ENCODE measurements at places on chromosomes 11 and 22. TPM values are rescaled to one million over a fixed set of nuclear protein-coding genes. Genes with fewer than 3 reads are reported as not detected.
A peak's percentile ranks its signal among the peaks of the same experiment; 100 is the strongest.

Gene MAJIN
- not detected for total RNA-seq

Gene CNTF
- 1.4 TPM for total RNA-seq

Gene NDUFS3
- total RNA-seq = 88.7 TPM

Gene MS4A7
- not detected for total RNA-seq

Gene GAL
- 26.3 TPM for total RNA-seq

Gene SHISAL1
- total RNA-seq = 0.26 TPM

Gene THOC5
- total RNA-seq = 85.0 TPM

Gene CELSR1
- 38.5 TPM for total RNA-seq

Gene SAA2
- total RNA-seq = not detected

Gene PLEKHA7
- 3.2 TPM for total RNA-seq

Gene ANKRD49
- total RNA-seq = 10.3 TPM

- no peak for DNase-seq
- no peak overlapping the region for H3K4me3 ChIP-seq
- peaks cover 16% of the 10 kb centered on the region for H3K4me1 ChIP-seq
- no peak overlapping the region for H3K27ac ChIP-seq
- H3K36me3 ChIP-seq = no peaks in the 10 kb centered on the region
These were observed 164.6 kb downstream of the ARHGAP42 start for GRCh38 chr11:100851584-100852152.

- no peak overlapping the region for H3K27ac ChIP-seq
- H3K27me3 ChIP-seq = peaks cover 12% of the 10 kb centered on the region
- DNase-seq = no peak
- H3K36me3 ChIP-seq = no peaks in the 10 kb centered on the region
These were observed 270.8 kb upstream of the SESN3 start for GRCh38 chr11:95501761-95502266.

- no peaks in the 10 kb centered on the region for H3K27me3 ChIP-seq
- peak overlapping the region; percentile 45 for H3K27ac ChIP-seq
- H3K4me1 ChIP-seq = peaks cover 29% of the 10 kb centered on the region
- no peak overlapping the region for H3K4me3 ChIP-seq
These were observed 23.5 kb downstream of the FZD4 start for GRCh38 chr11:86931548-86932258.

DNA sequence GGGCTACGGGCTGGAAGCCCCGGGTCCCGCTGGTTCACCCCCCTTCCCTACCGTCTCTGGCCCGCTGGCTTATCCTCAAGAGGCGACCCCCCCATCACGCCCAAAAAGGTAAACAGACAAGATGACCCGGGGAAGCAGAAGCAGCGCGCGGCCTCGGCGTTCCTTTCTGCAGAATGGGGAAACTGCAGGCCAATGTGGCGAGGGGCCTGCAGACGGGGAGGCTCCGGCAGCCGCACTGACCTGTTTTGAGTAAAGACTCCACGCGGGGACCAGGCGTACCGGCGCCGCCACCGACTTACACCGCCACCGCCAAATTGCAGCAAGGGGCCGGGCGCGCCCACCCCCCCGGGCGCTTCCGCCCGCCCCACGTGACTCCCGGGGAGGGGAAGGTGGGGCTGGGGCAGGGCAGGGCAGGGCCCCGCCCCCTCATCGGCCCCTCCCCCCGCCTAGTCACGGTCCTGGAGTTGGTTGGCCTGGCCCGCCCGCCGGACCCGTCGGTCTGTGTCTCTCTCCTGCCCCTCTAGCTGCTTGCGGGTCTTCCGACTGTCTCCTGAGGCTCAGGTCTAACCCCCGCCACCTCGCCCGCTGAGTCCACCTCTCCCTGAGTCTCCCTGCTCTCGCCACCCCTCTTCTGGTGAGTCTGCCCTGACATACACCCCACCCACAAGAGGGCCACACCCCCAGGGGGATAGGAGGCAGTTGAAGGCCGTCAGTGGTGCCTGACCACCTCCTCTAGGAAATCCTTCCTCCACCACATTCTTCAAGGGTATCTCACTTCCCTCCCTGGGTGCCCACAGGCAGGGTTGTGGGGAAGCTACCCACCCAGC is at the start of gene ARAP1:
TSS of gene ARAP1 (minus strand) at position 321 of the 827 bp plus-strand sequence. CDS start 25,280 bp downstream, outside the sequence.
- H3K36me3 ChIP-seq = no peaks in the 10 kb centered on the region
- peak within 1 kb of the TSS; percentile 65 for H3K4me3 ChIP-seq
- peaks cover 19% of the 10 kb centered on the region for H3K4me1 ChIP-seq
- H3K27ac ChIP-seq = peak within 1 kb of the TSS; percentile 67
- DNase-seq = peak; percentile 72

- no peak overlapping the region for H3K4me3 ChIP-seq
- H3K4me1 ChIP-seq = peaks cover 23% of the 10 kb centered on the region
- no peaks in the 10 kb centered on the region for H3K36me3 ChIP-seq
- DNase-seq = no peak
- no peak overlapping the region for H3K27ac ChIP-seq
- no peaks in the 10 kb centered on the region for H3K27me3 ChIP-seq
These were observed 55.8 kb downstream of the C11orf58 start for GRCh38 chr11:16794047-16794818.

DNA sequence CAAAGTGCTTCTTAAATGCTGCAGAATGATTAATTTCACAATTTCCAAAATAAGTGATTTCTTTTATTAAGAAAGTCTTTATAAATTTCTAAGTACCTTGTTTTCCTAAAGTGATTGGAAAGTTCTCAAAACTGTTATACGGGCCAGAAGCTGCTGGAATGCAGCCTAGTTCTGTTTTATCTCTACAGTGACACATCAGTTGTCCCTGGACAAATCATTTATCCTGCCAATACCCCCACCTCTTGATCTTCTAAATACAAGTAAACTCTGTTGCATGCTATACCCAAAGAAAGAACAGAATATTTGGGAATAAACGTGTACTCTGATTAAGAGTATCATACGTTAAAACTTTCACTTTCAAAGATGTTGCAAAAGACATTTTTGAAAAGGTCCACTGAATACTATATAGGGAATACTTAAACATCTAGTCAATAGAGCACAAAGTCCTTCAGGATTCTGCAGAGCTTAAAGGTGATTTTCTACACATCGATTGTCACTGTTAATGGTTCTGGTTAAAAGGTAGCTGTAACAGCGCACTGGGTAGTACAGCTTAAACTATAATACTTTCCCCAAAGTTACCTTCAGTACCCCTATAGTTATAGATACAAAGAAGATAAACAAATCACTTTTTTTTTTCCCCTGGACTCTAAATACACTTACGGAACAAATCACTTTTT is 92.1 kb upstream of the APOA1 start:
- no peak overlapping the region for H3K4me3 ChIP-seq
- DNase-seq = peak; percentile 21
- H3K4me1 ChIP-seq = peaks cover 3% of the 10 kb centered on the region
- no peaks in the 10 kb centered on the region for H3K36me3 ChIP-seq
- no peaks in the 10 kb centered on the region for H3K27me3 ChIP-seq

GRCh38 chr11:2382936-2383851 is 6.1 kb downstream of the CD81 start:
- H3K27ac ChIP-seq = peak overlapping the region; percentile 56
- peaks cover 49% of the 10 kb centered on the region for H3K4me1 ChIP-seq
- H3K27me3 ChIP-seq = no peaks in the 10 kb centered on the region
- no peak overlapping the region for H3K4me3 ChIP-seq

DNA sequence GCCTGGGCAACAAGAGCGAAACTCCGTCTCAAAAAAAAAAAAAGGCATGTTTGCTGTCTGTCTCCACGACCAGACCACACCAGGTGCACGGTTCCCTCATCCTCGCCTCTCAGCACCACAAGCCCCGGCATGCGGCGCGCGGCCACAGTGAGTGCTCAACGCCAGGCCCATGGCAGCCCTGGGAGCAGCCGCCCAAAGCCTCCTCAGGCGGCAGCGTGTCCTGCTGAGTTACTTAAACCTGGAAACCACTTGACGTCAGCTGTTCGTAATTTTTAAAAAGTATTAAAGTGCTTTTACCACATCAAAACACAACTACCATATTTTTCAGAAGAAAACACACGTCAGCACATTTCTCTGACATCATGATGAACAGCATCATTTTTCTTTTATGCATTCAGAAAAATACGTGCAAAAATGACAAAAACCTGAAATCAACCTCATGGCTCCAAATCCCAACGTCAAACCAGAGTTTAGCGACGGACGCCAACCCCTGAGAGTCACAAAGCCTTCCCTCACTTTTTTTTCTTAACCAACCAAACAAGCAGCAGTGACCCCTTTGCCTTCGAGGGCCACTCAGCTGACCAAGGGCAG is 2.1 kb downstream of the DEAF1 start:
- no peaks in the 10 kb centered on the region for H3K36me3 ChIP-seq
- H3K4me3 ChIP-seq = peak overlapping the region; percentile 34
- peaks cover 33% of the 10 kb centered on the region for H3K4me1 ChIP-seq
- H3K27ac ChIP-seq = no peak overlapping the region
- H3K27me3 ChIP-seq = no peaks in the 10 kb centered on the region
- no peak for DNase-seq

DNA sequence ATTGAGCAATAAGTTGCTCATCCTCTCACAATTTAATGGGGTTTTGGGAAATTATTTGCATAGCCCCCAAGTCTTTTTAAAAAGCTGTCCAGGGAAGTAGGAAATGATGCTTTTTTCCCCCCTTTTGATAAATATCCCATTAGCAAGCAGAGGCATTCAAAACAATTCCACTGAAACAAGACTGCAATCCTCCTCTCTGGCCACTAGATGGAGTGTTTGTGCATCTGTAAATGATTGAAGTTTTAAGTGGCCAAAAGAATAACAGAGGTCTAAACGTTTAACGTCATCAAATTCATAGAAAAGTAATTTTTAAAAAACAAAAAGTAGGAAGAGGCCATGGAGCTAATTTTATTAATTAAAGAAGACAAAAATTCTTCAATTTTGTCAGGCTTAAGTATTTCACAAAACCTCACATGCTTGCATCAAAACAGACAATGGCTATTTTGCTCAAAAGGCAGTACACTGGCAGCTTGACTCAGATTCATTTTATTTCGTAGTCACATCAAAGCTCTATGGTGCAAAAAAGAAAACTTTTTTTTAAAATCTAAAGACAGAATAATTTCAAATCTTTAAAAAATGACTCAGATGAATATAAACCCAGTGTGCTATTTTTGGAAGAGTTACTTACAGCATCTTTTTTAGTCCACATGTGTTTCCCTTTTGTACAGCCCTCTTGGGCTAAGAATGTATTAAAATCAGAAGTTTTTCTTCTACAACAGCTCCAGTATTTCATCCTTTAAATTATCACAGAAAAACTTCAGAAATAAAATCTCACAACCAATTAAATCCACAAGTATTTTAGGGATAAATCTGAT is 17.8 kb downstream of the CHORDC1 start:
- peaks cover 34% of the 10 kb centered on the region for H3K36me3 ChIP-seq
- H3K27me3 ChIP-seq = no peaks in the 10 kb centered on the region
- H3K27ac ChIP-seq = no peak overlapping the region
- no peaks in the 10 kb centered on the region for H3K4me1 ChIP-seq
- H3K4me3 ChIP-seq = no peak overlapping the region
- DNase-seq = peak; percentile 39

DNA sequence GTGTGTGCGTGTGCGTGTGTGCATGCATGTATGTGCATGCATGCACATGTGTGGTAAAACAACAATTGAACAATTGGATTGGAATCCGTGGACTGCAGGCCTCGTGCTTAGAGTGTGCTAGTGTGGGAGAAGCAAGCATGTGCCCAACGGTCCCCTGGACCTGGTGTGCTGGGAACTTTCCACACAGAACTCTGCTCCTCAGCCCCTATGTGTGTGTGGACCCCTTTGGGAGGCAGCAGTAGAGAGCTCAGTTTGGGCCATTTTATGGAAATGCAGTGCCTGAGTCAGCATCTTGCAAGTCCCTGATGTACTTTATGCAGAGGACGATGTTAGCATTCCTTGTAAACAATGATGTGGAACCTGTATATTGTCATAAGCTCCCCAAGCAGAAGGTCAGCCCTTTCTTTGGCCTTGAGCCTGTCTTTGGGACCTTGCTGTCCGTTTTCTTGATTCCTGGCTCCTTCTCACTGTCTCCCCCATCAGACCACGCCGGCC is 167.3 kb downstream of the TBC1D22A start:
- no peak for DNase-seq
- H3K27me3 ChIP-seq = no peaks in the 10 kb centered on the region
- H3K36me3 ChIP-seq = no peaks in the 10 kb centered on the region

DNA sequence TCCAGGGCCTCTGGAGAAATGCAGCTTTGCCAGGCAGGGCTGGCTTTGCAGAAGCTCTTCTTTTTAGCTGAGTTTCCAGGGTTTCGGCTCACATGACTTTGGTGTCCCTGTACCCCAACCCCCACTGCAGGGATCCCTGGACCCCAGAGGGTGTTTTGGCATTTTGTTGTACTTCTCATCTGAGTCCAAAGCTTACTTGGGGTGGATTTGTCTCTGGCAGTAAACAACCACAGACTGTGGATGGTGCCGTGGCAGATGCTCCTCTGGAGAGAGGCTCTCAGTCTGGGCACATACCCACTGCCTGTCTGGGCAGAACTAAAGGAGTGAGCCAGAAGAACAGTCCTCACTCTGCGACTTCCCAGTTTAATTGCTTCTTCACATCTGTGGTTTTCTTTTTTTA is 49.6 kb downstream of the COMMD9 start:
- no peak overlapping the region for H3K27ac ChIP-seq
- no peaks in the 10 kb centered on the region for H3K36me3 ChIP-seq
- no peak for DNase-seq
- peaks cover 4% of the 10 kb centered on the region for H3K4me1 ChIP-seq

DNA sequence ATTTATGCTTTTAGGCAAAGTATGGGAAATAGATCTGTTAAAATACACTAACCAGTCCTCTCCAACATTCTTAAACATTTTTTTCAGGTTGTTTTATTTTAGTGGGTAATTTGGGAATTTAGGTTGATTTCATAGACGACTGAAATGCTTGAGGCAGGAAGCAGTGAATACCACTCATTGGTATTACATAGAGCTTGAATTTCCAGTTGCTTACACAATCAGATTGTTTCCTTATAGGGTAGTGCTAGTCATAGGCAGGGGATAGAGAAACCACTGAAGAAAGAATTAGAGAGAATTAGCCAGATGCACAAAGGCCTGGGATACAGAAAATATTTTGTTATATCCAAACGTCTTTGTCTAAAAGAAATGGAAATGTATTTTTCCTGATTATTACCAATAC is 23.9 kb upstream of the LYVE1 start:
- H3K4me1 ChIP-seq = peaks cover 16% of the 10 kb centered on the region
- H3K27me3 ChIP-seq = no peaks in the 10 kb centered on the region

DNA sequence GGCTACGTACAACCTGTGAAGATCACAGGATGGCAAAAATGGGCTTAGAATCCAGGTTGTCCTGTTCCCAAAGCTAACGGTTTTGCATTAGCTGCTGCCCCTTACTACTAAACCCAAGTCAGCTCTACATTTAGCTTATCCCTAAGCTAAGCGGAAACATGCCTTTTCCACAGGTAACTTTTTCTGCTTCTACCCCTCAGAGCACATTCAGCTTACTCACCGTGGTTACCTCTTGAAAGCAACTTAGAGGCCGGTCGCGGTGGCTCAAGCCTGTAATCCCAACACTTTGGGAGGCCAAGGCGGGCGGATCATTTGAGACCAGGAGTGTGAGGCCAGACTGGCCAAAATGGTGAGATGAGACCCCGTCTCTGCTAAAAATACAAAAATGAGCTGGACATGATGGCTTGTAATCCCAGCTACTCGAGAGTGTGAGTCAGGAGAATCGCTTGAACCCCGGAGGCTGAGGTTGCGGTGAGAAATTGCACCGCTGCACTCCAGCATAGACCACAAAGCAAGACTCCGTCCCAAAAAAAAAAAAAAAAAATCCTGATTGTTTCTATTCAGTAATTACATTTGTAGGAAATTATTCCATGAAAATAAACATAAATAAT is 790 bp upstream of the TMEM41B start:
- H3K27me3 ChIP-seq = no peaks in the 10 kb centered on the region
- H3K4me1 ChIP-seq = peaks cover 7% of the 10 kb centered on the region
- H3K27ac ChIP-seq = peak overlapping the region; percentile 93
- peak; percentile 57 for DNase-seq
- no peaks in the 10 kb centered on the region for H3K36me3 ChIP-seq
- peak overlapping the region; percentile 53 for H3K4me3 ChIP-seq
